HTR-8/SVneo (cell line): ENCODE measurements at places on chromosomes 16 and 17.

DNA sequence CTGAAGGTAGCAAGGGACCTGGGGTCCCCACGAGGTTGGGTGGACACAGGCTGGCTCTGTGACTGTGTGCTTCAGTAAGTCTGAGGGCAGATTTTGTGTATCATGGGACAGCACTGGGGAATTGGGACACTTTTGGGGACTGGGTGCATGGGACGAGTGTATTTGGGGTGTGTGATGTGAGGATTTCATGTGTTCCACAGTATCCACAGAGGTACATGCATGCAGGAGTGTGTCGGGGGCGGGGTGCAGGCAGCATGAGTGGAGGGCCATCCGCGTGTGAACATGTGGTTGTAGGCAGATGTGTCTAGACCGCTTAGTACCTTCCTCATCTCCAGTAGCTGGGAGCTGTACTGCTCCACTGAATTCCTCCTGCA, 1.1 kb upstream of the DLX3 start:
- DNase-seq: no peak

DNA sequence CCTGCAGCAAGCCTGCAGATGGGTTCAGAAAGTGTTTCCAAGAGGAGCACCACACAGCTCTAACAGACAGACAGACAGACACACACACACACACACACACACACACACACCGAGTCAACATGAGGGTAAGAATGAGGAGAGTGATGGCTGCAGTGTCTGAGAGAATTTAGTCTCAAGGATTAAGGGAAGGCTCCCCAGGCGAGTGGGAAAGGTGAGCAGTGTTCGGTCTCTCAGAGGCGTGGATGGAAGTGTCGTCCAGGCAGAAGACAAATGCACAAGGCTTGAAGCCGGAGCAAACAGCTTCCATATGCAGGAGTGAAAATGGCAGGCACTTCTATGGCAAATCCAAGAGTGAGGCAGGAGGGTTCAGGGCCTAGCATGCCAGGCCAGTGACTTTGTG, 770.1 kb downstream of the KCNJ18 start:
- DNase-seq: no peak

DNA sequence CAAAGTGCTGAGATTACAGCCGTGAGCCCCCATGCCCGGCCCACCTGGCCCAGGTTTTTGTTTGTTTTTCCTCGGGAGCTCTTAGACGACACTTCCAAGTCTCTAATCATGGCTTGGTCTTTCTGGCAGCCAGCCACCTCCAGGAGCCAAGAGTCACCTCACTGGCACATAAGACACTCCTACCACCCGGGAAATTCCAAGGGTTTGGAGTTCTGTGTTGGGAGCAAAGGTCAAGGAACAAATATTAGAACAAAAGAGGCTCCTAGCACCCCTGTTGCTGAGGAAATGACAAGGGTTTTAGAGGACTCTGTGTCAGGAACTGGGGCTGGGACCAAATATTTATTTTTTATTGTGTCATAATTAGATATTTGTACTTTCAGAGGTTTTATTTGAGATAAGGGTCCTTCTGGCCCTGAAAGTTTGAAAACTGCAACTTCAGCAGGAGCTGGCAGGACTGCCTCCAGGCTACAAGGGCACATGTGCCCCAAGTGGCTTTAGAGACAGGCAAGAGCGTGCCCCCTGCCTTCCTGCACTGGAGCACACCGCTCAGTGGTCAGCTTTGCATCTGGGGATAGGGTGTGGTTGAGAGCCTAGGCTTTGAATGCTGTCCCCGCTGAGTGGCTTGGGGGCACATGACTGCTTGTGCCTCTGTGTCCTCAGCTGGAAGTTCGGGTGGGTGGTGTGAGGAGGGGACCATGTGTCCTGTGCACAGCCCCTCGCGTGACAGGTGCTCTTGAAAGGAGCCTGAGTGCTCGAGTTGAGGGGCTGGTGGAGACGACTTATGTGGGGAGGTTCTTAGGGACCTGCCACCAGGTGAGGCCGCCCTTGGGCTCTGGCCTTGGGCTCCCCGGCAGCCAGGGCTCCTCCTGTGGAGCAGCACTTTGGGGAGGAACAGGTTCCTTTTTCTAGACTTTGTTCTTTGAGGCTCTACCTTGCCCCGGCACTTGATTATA, 29.7 kb downstream of the MGRN1 start:
- DNase-seq: no peak

- DNase-seq: no peak
These were observed 3.2 kb upstream of the PRSS21 start for GRCh38 chr16:2813771-2814221.

DNA sequence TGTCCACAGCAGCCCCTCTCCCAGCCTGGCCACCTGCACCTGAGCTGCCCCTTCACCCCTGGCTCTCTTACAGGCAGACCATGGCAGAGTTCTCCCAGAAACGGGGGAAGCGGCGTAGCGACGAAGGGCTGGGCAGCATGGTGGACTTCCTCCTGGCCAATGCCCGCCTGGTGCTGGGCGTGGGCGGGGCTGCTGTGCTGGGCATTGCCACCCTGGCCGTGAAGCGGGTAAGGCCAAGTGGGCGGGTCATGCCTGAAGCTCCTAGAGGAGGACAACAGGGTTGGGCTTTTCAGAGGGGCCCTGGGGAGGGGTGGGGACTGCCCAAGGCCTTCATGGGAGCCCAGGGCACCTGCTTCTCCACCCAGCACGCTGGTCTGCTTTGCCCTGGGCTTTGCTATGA, 2.2 kb downstream of the MIEF2 start:
- DNase-seq: no peak

GRCh38 chr17:72826602-72827001, 265.9 kb downstream of the SLC39A11 start:
- peak; percentile 37 for DNase-seq

- DNase-seq: no peak
These were observed 305.5 kb downstream of the SOX9 start for GRCh38 chr17:72426321-72426720.

- DNase-seq: no peak
These were observed 48.2 kb downstream of the SPACA3 start for GRCh38 chr17:33039874-33040273.

GRCh38 chr17:1462164-1463112, 6.4 kb upstream of the CRK start:
- no peak for DNase-seq

DNA sequence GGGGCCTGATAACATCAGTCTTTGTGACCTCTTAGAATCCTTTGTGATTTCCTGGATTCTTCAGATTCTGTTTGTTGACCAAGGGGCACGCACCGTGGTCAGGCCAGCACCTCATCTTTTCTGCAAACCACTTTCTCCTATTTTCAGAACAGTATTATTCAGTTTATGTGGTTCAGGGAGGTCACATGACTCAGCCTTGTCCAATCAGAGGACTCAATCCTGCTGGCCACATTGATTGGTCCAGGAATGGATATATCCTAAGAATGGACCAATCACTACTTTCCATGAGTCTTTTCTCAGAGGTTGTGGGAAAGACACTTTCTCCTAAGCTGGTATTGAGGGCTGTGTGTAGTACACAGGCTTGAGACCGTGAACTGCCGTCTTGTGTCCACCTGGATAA, 123.1 kb upstream of the EEF2KMT start:
- DNase-seq: no peak

DNA sequence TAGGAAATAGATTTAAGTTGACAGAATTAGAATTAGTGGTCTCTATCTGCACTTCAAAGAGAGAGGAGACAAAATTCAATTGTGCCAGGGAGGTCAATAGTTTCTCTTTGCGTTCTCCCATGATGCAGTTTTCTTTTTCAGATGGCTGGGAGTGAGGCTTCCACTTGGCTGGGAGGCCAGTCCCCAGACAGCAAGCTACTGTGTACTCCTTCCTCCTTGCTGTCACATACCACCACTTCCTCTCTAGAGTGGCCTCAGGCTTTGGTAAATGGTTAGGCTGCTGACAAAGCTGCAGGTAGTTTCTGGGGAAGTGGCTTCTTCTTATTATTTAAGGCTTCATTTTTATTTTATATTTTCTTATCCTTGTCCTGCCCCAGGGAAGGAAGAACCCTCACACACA, 106.2 kb upstream of the HS3ST4 start:
- no peak for DNase-seq

- no peak for DNase-seq
These were observed 339.4 kb downstream of the XYLT1 start for GRCh38 chr16:17131351-17131750.

DNA sequence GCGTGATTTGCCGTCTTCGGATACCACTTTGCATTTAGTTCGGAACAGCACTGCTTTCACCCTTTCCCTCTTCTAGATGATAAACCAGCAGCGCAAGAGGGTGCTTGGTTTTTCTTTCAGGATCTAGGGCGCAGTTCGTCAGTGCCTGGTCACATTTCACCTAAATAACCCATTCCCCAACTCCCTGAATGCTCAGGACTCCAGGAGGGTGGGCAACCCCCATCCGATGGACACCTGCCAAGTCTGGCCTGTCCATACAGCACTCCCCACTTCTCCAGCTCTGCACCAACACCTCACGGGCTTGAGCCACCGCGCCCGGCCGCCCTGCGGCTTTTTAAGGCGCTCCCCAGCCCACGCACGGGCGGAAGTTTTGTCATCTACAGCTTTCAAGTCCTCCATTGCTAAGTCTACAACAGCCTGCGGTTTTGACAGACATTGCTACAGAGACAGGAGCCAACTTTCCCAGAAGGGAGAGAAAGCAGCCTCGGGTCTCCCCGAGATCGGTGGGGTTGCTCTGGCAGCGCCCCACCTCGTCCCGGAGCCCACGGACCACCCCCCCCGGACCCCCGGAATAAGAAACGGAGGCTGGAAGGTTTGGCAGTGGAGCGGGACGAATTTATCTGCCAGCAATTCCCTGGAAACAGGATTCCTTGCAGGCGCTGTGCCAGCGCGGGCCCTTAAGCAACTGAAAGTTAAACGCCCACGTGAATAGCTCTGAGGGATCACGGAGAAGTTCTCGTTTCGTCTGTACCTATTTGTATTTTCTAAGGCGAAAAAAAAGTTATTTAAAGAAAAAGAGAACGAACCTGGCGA, 38.6 kb upstream of the SLFN13 start:
- DNase-seq: peak; percentile 54

DNA sequence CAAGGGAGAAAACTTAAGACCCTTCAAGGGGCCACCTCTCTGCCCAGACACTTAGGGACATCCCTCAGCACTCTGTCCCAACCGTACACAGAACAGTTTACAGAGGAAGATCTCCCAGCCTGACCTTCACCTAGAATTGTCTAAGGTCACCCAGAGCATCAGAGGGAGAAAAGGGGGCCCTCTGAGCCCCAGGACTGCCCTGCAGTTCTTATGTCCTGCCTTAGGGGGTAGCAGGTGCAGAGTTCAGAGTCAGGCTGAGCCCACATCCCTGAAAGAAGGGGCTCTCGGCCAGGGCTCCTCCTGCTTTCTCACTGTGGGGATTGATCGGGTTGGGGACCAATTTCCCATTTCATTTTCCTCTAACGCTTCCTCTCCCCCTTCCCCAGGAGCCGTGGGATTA, 15.4 kb downstream of the CA4 start:
- no peak for DNase-seq

DNA sequence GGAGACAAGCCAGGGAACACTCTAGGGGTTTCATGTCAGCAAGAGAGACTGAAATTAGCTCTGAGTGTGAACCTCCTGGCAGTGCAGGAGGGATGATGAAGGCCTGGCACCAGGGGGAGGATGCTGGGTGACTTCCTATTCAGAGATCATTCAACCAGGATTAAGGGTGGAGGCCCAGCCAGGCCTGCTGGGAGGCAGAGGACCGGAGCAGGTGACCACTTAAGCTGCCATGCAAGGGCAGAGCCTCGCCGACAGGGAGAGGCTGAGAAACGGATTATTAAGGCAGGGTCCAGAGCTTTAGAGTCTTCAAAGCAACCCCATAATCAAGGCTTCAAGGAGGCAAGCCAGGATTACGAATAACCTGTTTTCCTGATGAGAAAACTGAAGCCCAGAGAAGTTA, 10.6 kb upstream of the SRCIN1 start:
- no peak for DNase-seq

GRCh38 chr17:72604518-72604917, 483.7 kb downstream of the SOX9 start:
- DNase-seq: no peak

DNA sequence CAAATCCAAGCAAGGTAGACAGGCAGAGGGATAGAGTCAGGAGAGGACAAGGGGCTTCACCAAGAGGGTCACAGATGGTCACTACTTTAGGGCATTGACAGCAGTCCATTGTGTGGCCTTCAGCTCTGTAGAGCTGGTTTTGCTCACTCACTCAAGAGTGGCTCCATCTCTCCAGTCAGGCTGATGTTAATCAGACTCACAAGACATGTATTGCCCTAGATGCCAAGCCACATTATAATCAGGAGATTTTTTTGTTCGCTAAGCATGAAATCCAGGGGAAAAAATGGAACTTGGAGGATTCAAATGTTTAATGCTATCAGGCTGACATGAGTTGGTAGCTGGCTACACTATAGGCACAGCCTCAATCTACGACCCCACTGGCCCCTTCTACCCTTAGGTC, 32.5 kb downstream of the CD300LF start:
- no peak for DNase-seq

- no peak for DNase-seq
These were observed 539.5 kb downstream of the HAPSTR1 start for GRCh38 chr16:9630985-9631384.

DNA sequence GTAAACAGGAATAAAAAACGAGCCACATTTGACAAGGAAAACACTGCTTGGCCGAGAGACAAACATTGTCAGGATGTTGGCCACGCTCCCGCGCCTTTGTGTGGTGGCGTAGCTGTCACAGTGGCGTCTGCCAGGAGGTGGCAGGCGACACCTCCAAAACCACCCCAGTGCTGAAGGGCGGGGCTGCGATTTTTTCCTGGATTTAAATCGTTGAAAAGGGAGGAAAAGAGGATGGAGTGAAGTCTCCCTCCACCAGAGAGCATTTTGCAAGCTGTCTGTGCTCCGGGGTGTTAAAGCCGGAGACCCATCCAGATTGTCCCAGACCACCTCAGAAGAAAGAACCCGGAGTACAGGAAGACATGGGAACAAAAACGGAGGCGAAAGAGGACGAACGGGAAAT, 12.7 kb downstream of the MRM3 start:
- peak; percentile 77 for DNase-seq

GRCh38 chr16:4696172-4696904, 3.0 kb downstream of the NUDT16L1 start:
- no peak for DNase-seq

- DNase-seq: peak; percentile 84
These were observed 5.1 kb upstream of the GGT6 start for GRCh38 chr17:4565209-4566141.

DNA sequence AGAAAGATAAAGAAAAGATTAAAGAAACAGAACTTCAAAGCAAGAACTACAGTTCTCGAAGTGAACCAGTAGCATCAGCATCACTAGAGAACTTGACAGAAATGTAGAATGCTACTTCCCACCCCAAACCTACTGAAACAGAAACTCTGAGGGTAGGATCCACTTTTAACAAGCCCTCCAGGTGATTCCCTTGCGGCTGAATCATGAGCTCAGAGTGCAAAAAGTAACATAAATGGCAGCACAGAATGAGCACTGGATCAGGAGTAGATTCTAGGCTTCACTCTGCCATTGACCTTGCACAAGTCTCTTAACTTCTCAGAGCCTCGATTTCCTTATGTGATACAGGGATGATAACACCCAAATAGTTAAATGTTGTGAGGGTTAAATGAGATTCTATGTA, 5.8 kb downstream of the TOM1L2 start:
- no peak for DNase-seq
